ENCODE measurements at places on chromosomes 12 and 14.
A peak's percentile ranks its signal among the peaks of the same experiment; 100 is the strongest.

GRCh38 chr14:24078146-24078545 is 6.8 kb downstream of the CPNE6 start:
- DNase-seq, result no peak

GRCh38 chr14:104321802-104322130 is 183.4 kb downstream of the KIF26A start:
- no peak for DNase-seq

DNA sequence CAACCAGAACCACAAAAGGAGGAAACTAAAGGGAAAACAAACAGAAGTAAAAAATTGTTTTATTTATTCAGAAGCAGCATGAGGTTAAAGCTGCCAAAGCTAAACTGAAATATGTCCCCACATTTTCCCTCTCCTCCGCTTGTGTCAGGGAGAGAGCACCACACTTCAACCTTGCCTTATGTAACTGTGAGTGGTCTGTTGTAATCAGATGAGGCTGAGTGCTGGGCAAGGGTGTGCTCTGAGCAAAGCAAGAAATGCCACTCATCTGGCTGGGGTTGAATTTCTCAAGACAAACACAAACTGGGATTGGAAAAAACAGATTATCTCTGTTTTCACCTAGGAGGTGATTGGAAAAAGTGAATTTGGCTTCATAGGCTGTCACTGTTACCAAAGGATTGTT is 12.2 kb downstream of the CAPZA3 start:
- no peak for DNase-seq

DNA sequence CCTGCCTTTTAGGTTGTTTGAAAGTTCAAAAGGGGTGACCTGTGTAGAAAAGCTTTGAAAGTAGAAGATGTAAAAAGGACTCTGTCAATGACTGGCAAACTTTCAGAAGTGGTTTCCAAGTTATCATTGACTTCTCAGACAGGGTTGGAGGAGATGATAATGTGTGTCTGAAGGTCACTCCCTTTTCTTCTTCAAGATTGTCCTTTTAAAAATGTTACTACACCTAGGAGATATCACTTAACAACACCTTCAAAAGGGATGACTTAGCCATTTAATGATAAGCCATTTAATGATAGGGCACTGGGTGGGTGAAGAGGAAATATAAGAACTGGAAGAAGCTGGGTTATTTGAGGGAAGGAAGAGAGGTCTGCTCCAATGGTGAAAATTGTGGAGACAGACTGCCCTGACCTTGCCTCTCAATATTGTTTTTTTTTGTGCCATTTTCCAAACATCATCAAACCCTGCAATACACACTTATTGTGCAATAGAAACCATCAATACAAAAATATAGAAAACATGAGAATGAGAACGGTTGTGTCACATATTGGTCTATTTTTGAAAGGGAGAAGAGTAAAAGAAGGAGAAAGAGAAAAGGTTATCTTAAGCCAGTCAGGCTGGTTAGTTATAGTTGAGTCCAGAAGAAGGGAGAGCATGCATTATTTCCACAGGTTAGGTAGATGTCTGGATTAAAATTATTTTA is 38.8 kb downstream of the BEST3 start:
- no peak for DNase-seq

DNA sequence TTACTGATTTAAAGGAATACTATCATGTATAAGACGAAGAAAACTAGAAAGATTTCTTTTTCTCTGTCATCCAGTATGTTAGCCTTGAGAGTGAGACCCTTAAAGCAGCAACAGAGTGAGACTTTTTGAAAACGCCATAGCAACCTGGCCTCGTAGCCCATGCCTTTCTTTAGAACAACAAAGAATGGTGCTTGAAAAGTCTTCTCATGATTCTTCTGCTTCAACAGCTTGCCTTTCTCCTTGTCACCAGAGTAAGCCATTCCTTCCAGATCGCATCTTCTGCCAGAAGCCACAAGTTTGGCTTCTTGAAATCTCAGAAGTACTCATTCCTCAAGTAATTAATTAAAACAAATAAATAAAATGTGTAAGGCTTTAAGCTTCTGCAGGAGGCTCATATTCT is 109.3 kb downstream of the PDE3A start:
- no peak for DNase-seq

- no peak for DNase-seq
Observed at GRCh38 chr12:1845427-1845826, 25.1 kb downstream of the LRTM2 start.

GRCh38 chr14:52926953-52927352 is 23.9 kb downstream of the FERMT2 start:
- no peak for DNase-seq

DNA sequence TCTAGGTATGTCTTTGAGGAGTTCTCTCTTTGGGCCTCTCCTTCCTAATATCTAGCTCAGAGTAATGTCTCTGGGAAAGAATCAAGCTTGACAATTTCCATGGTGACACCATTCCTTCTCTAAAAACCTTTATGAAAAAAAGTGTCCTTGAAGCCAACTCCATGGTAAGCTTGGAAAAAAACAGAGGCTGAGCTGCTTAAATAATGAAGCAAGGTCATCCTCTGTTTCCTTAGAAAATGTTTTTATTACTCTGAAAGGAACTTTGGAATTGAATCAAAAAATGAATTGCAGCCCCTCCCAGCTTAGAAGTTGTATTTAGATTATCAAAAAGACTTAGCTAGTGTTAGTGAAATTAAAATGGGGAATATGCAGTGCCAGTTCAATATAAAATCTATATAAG is 166.1 kb upstream of the KITLG start:
- no peak for DNase-seq

DNA sequence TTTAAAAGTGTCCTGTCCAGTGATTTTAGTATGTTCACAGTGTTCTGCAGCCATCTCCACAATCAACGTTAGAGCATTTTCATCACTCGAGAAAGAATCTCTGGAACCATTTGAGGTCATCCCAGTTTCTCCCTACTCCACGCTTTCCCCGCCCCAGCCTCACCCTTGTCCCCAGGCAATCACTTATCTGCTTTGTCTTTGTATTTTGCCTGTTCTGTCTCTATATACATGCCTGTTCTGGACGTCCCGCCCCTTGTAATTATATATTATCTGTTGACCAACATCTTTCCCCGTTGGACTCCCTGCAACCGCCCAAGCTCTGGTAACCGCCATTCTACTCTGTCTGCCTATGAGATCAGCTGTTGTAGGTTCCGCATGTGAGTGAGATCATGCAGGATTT is 21.5 kb upstream of the ASPG start:
- DNase-seq, result no peak

DNA sequence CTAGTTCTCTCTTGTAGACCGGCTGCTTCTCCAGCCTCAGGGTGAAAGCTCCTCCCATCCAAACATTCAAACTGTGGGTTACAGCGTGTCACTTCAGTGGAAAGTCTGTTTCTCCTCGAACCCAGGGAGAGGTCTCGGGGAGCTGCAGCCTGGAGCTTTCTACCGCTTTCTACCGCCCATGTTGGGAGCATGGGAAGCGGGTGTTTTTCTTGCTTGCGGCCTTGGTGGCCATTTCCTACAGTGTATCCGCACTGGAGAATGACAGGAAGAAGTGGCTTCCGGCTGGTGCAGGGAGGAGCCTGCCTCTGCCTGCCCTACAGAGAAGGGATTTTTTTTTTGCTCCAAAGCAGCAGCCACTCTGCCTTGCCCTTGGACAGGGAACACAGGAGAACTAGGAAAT is 21.2 kb downstream of the ZFP36L1 start:
- DNase-seq, result no peak

DNA sequence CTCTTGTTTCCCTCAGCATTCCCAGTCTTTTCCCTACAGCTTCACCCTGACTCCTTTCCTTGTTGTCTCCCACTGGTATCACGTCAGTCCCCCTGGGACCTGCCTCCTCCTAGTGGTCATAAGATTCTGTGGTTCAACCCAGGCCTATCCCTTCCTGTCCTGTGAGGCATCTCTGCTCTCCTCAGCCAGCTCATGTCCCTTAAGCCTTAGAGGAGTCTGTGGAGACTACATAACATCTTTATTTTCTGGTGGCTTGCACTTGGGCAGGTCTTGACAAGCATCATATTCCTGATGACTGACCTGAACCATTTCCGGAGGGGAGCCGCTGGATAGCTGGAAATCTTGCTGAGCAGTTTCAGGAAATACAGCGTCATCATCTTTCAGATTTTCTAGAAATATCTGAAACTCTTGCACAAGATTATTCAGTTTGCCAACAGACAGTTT is 688 bp downstream of the C12orf71 start:
- peak; percentile 40 for DNase-seq

- DNase-seq, result no peak
Observed at GRCh38 chr12:31525496-31526157, 65.3 kb downstream of the DENND5B start.

- DNase-seq, result no peak
Observed at GRCh38 chr14:103196716-103197115, 73.5 kb downstream of the TNFAIP2 start.

DNA sequence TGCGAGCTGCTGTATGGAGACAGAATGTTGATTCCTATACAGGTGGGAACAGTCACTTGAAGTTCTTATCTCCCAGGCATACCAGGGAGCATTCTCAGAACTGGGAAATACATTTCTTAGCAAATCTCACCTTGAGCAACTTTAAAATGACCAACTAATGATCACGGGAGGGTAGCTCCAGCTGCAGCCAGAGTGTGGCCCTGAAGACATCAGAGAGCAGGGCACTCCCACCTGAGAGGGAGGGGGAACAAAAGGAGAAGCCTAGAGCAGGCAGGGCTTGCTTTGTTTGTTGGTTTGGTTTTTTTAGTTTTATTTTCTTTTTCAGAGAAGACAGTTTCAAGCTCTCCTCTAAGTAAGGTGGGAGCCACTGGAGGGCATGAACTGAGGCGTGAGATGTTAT is 101.1 kb downstream of the OTX2 start:
- no peak for DNase-seq

DNA sequence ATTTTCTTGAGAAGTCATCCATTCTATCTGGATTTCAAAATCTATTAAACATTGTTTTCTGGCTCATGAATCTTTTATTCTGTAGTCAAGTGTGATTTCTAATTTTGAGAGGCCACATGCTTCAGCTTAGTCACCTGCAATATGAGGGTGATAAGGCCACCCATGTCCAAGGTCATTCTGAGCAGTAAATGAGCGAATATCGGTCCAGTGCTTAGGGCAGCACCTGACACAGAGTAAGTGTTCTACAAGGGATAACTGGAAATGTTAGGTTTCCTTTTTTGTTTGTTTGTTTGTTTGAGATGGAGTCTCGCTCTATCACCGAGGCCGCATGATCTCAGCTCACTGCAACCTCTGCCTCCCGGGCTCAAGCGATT is 34.2 kb downstream of the AACS start:
- no peak for DNase-seq

DNA sequence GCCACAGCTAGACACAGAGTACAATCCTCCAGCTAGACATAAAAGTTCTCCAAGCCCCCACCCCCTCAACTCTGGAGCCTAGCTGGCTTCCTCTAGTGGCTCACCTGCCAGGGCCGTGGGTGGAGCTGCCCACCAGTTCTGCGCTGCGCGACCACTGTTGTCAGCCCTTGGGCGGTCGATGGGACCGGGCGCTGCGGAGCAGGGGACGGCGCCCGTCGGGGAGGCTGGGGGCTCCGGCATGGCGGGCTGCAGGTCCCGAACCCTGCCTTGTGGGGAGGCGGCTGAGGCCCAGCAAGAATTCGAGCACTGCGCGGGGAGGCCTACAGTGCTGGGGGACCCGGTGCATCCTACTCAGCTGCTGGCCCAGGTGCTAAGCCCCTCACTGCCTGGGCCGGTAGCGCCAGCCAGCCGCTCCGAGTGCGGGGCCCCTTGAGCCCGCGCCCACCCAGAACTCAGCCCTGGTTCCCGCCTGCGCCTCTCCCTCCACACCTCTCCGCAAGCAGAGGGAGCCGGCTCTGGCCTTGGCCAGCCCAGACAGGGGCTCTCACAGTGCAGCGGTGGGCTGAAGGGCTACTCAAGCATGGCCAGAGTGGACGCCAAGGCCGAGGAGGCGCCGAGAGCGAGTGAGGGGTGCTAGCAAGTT is 51.0 kb downstream of the RTN1 start:
- no peak for DNase-seq

DNA sequence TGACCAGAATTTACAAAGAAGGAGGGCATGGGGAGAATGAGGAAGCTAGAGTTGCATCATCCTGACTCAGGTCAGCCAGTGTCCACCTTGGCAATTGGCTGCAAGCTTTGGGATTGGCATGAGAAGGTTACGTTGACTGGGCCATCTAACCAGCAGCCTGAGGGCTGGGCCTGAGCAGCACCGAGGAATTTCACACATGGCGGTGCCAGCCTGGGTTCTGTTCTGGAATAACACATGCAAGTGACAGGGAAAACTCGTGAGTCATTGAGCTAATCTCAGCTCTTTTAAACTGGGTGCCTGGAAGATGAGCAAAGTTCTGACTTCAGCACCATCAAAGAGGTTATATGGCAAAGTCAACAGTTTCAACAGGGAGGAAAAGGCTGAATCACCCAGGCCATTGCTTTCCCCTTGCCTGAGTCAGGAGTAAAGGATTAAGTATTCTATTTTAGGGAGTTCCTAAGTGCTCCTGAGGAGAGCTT is 543.2 kb upstream of the TBX3 start:
- DNase-seq, result no peak

- DNase-seq, result no peak
Observed at GRCh38 chr14:96272777-96273473, 16.9 kb downstream of the BDKRB1 start.

GRCh38 chr14:73494593-73494992 is 3.9 kb downstream of the RIOX1 start:
- no peak for DNase-seq

GRCh38 chr12:48794870-48795269 is 6.0 kb upstream of the ADCY6 start:
- DNase-seq, result no peak

DNA sequence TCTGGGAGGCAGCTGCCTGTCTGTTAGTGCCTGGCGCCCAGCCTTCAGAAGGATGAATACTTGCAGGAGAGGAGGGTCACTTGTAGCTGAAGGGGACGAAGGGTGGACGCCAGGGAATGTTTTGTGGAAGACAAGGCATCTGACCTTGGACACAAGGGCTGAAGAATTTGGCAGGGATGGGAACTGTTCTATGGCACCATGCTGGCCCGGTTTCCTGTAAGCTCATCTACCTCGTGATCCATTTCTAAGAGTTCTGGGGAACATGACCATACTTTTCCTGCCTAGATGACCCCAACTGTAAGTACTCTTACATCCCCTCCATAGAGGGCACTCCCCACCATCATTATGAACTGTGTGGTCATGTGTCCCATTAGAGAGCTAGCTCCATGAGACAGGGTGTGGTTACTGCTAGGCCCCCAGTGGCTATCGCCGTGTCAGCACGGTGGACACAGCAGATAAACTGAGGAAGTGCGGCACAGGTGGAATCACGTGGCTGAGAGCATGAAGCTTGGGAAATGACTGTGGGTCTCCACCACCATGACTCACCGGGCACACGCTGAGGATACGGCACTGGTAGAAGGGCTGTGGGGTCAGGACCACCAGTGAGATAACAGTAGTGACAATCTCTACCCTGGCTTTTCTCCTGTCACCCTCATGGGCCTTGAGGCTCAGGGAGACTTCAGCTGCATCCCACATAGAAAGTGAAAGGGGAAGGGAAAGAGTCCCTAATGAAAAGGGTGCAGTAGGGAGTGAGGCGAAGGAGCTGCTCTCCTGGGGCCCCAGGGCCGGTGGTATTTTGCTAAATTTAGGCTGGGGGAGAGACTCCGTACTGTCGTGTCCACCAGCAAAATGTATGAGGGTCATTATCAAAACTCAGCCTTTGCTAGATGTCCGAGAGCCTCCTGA is 252.6 kb downstream of the FOXN3 start:
- DNase-seq, result no peak

- DNase-seq, result no peak
Observed at GRCh38 chr12:57187222-57188089, 29.1 kb upstream of the NXPH4 start.

Data from NB4 (cell line).